ENCODE measurements at places on chromosomes 1 and 21.

- no peak for DNase-seq
Measured at GRCh38 chr1:115398745-115399144, 60.7 kb upstream of the NGF start.

- no peak for DNase-seq
Measured at GRCh38 chr1:54708385-54708784, 7.3 kb upstream of the TTC4 start.

GRCh38 chr1:37795340-37796125, 1.9 kb downstream of the MANEAL start:
- DNase-seq: peak; percentile 24

DNA sequence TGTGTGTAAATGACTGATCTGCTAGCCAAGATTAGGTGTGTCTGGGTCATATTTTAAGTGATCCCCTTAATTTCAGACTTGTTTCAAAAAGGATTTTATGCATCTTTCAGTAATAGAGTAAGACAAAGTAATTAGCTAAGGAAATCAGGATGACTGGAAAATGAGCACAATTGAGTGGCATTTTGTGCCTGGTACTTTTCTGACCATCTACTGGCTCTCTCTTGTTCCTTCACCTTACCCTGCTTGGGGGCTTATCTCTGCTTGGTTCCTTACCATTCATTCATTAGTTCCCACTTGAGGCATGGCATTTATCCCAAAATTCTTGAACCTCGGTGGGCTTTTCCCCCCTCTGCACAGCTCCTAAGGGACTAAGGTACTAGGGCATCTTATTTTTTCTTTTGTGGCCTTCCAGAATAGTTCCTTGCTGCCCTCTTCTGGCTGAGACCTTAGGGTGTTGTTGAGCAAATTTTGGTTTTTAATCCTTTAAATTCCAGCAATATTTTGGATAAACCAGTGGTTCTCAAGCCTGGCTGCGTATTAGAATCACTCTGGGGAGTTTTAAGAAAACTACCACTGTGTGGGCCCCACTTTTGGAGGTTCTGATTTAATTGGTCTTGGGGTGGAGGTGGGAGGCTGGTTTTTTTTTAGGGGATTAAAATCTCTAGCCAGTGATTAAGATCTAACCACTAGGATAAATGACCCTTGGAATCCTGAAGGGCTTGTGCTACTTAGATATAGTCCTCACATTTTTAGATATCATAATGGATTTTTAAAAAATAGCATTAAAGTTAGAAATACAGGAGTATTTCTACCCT, 50.8 kb downstream of the HS2ST1 start:
- DNase-seq: no peak

- no peak for DNase-seq
Measured at GRCh38 chr1:15171271-15171908, 17.8 kb downstream of the TMEM51 start.
